ENCODE measurements at places on chromosomes 16 and 17. TPM values are rescaled to one million over a fixed set of nuclear protein-coding genes. Genes with fewer than 3 reads are reported as not detected.

The CTRL gene
- 722 TPM for total RNA-seq

The CORO1A gene
- 2.4 TPM for total RNA-seq

The UMOD gene
- total RNA-seq, result 1.3 TPM

The SMIM22 gene
- 69.1 TPM for total RNA-seq

The LAT gene
- total RNA-seq, result 3.4 TPM

The ENKD1 gene
- 24.3 TPM for total RNA-seq

GRCh38 chr16:72068930-72069329 lies 5.9 kb downstream of the HPR start:
- no peaks in the 10 kb centered on the region for H3K27me3 ChIP-seq
- peaks cover 6% of the 10 kb centered on the region for H3K4me1 ChIP-seq
- H3K4me3 ChIP-seq, result no peak overlapping the region
- no peak for DNase-seq
- H3K36me3 ChIP-seq, result no peaks in the 10 kb centered on the region

DNA sequence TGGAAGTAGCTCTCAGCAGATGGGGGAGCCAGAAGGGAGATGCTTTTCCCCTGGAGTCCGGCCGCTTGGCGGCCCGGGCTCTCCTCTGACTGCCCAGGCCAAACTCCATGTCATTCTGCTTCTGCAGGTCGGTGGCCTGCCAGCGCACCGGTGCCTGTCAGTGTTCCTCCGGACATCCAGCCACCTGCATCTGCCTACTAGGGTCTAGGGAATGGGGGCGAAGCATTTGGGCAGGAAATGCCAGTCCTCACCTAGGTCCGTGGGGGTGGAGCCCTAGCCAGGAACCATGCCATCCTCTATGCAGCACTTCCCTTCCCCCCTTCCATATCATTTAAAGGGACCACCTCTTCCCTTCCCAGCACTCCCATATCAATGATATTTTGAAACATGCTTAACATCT lies 34.2 kb downstream of the GJC1 start:
- H3K27ac ChIP-seq, result no peak overlapping the region
- no peaks in the 10 kb centered on the region for H3K27me3 ChIP-seq
- H3K4me1 ChIP-seq, result no peaks in the 10 kb centered on the region

DNA sequence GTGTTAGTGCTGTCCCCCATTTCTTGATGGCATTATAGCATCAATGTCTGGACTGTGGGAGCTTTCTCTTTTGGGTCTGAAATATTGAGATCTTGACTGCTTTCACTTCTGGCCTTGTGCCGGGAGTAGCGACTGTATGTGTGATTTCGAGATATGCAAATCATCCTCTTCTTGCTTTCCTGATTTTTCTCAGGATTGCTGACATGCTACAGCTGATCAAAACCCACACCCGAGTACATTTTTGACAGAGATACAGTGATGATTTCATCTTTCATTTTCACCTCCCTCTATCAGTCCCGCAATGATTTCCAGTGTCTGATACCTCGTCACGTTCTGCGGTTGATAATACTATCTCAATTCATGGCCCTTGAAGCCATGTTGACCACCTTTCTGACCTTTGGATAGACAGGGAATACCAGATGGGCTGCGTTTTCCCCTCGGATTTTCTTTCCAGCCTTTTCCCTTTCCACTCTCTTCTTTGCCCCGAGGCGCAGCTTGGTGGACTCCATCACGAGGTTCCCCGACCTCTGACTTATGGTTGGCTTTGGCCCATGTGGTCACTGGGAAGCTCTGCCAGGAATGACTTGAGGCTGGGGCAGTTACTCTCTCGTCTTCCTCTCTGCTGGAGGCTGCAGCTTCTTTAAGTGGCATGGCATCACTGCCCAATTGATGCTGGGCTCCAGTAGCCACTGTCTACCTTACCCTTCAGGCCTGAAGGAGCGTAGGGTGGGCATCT lies 184.4 kb downstream of the SNX29 start:
- H3K4me3 ChIP-seq, result no peak overlapping the region
- H3K36me3 ChIP-seq, result no peaks in the 10 kb centered on the region
- no peaks in the 10 kb centered on the region for H3K4me1 ChIP-seq
- no peak overlapping the region for H3K27ac ChIP-seq

DNA sequence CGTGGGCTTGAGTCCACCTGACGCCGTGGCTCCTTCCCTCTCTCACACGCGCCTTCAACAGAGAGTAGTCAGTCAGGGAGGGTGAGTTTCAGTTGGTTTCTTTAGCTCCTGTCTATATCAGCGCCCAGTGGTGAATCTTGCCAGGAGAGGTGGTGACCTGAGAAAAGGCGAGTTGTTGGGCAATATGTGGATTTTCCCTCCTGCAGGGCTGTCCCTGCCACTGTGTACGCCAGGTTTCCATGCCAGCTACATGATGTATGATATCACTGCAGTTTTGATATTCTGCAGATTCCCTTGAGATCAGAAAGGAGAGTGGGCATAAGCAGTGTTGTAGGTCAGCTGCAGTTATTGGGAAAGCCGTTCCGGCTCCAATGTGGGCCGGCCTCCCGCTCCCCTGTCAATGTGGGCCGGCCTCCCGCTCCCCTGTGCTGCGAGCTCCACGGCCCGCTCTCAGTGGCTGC lies 31.4 kb downstream of the BANP start:
- no peak overlapping the region for H3K27ac ChIP-seq
- no peaks in the 10 kb centered on the region for H3K36me3 ChIP-seq
- DNase-seq, result no peak

- no peaks in the 10 kb centered on the region for H3K27me3 ChIP-seq
- no peak overlapping the region for H3K4me3 ChIP-seq
- H3K36me3 ChIP-seq, result no peaks in the 10 kb centered on the region
- H3K27ac ChIP-seq, result no peak overlapping the region
- no peaks in the 10 kb centered on the region for H3K4me1 ChIP-seq
- DNase-seq, result no peak
Measured at GRCh38 chr16:10638101-10638500, 56.6 kb downstream of the TEKT5 start.

- H3K27me3 ChIP-seq, result no peaks in the 10 kb centered on the region
- H3K4me3 ChIP-seq, result no peak overlapping the region
- no peak for DNase-seq
- H3K27ac ChIP-seq, result no peak overlapping the region
- no peaks in the 10 kb centered on the region for H3K4me1 ChIP-seq
Measured at GRCh38 chr17:28484296-28484695, 10.9 kb downstream of the SLC13A2 start.

- H3K4me3 ChIP-seq, result no peak overlapping the region
- H3K4me1 ChIP-seq, result no peaks in the 10 kb centered on the region
- H3K36me3 ChIP-seq, result no peaks in the 10 kb centered on the region
- no peak overlapping the region for H3K27ac ChIP-seq
- no peaks in the 10 kb centered on the region for H3K27me3 ChIP-seq
Measured at GRCh38 chr16:13438064-13438463, 481.9 kb upstream of the ERCC4 start.

DNA sequence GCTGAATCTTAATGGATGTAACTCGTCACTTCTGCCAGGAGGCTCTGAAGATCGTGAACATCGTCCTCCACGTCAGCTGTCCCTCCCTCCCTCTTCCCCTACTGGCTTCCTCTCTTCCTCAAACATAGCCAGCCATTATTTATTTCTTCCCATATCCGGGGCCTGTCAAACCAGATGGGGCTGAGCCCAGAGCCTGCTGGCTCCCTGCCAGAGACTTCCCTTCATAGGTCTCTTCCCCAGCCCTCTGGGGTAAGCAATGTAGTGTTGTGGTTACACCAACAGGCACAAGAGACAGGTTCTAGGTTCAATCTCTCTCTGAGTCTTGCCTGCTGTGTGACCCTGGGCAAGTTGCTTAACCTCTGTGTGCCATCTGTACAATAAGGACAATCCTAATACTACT lies 40.1 kb upstream of the ZFP90 start:
- H3K4me3 ChIP-seq, result no peak overlapping the region
- H3K27me3 ChIP-seq, result no peaks in the 10 kb centered on the region
- no peak overlapping the region for H3K27ac ChIP-seq
- no peaks in the 10 kb centered on the region for H3K4me1 ChIP-seq

DNA sequence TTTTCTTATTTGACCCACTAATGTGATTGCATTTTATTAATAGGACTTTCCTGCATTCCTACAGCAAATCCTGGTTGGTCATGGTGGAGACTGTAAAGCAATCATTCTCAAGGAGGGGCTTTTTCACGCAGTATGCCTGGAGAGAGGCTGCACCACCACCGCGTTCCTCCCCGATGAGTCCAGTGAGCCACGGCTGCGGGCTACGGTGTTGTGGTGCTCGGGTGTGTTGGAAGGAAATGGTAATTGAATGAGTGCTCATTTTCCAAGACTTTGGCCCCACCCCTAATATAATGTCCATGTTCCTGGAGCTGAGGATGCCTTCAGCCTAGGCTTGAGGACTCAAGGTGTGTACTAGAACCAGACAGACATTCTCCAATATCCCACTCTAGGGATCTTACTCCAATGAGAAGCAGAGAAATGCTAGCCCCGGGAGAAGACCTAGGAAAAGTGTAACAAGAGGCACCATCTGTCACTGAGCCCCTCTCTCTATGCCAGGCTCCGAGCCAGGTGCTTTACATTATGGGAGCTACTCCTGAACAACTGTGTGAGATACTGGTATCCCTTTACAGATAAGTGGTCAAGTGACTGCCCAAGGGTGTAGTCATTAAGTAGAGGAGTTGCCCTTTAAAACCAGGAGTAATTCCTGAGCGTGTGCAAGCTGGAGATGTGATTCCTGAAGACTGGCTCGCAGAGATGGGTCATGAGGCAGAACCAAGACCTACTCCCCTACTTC lies 39.4 kb downstream of the HEATR6 start:
- no peaks in the 10 kb centered on the region for H3K27me3 ChIP-seq
- no peaks in the 10 kb centered on the region for H3K36me3 ChIP-seq
- no peak overlapping the region for H3K27ac ChIP-seq
- H3K4me3 ChIP-seq, result no peak overlapping the region
